Naive thymus-derived CD4-positive, alpha-beta T cell (primary cell): ENCODE measurements at places on chromosomes 1 and 21. TPM values are rescaled to one million over a fixed set of nuclear protein-coding genes. Genes with fewer than 3 reads are reported as not detected.

DNA sequence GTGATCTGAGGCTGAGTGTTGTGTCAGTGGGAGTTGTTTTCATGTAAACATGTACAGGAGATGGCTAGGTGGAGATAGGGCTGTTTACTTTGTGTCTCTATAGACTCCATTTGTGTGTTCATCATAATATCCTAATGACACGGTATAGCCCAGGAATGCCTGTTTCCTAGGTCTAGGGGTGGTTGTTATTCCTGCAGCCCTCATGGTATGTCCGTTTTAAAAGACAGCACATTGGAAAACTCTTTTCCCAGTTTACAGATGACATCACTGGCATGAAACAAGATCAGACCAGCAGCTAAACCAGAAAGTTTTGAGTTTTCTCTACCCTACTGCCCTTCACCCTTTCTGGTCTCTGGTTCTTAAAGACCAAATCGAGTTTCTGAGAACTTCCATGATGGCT, 227.3 kb upstream of the TMEM51 start:
- DNase-seq: no peak

DNA sequence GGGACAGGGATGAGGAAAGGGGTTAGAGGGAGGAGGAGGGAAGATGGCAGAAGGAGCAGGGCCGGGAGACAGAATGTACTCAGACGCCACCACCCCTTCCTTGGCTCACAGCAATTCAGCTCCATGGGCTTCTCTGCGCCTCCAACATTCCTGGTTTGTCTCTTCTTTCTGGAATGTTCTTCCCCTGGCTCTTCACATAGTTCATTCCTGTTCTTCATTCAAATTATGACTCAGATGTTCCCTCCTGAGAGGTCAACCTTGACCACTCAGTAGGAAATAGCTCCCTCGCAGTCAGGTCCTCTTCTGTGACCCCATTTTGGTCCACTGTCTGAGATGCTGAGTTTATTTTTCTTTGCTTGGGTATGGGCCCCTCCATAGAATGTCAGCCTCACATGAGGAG, 203.2 kb downstream of the C1orf94 start:
- DNase-seq: no peak

DNA sequence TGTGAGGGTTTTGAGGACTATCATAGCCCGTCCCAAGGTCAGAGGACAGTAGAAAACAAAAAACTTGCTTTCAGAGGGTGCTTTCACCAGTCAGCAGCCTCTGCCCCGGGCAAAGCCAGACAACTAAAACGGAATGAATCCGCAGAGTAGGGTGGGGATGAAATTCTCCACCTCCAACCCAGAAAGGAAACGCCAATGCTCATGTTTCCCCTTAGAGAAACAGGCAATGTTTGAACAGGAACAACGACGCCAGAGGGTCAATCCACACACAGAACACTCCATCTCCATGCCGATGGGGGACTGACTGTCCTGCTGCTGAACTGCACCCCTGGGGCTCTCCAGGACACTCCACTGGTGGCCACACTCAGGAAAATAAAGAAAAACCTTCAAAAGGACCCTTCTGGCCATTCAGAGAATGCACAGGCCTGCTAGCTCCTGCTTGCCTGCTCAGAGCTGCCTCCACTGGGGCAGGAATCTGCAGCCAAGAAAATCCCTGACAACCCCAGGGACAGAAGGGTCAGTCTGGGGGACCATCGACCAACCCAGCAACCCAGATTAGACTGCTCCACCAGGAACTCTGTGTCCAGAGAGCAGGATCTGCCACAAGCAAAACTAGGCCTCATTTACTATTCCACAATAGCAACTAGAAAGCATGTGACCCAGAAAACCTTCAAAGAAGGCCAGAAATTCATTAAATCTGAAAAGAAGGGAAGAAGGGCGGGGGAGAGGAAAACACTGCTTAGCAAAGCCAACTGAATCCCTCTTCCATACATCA, 116.0 kb downstream of the TOMM20 start:
- no peak for DNase-seq

Gene MAB21L3
- not detected for polyA plus RNA-seq

- DNase-seq: no peak
Measured at GRCh38 chr1:22075718-22076117, 23.2 kb downstream of the CDC42 start.

Gene RHD
- 0.15 TPM for polyA plus RNA-seq

Gene KRTAP10-10
- polyA plus RNA-seq: not detected

DNA sequence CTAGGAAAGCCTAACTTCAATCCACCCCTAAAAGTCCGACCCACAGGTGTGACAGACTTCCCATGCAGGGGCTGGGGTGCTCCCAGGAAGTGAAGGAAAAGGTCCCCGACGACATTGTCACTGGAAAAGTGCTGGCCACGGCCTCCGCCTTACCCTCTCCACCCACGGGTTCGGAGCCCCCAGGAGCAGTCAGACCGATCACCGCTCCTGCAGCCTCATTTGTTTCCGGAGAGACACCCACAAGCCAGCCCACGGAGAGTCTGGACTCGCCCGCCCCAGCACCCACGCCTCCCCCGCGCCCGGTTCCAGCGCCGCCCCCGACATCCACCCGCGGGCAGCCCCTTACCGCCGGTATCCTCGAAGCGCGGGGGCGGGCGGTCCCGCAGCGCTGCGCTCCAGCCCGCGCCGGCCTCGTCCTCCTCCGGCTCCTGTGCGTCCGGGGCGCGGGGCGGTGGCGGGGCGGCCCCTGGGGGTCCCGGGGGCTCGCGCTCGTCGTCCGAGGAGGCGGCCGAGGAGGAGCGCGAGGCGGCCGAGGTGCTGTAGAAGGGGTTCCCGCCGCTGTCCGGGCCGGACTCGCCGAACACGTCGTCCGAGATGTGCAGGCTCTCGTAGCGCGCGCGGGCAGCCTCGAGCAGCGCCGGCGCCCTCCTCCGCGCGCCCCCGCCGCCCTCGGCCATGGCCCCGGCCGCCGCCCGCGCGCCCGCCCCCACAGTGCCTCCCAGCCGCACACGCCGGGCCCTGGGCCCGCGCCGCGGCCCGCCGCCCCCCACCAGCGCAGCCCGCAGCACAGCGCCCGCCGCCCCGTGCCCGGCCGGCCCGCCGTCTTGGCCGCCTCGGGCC, 660 bp downstream of the PGBD5 start:
- DNase-seq: no peak

DNA sequence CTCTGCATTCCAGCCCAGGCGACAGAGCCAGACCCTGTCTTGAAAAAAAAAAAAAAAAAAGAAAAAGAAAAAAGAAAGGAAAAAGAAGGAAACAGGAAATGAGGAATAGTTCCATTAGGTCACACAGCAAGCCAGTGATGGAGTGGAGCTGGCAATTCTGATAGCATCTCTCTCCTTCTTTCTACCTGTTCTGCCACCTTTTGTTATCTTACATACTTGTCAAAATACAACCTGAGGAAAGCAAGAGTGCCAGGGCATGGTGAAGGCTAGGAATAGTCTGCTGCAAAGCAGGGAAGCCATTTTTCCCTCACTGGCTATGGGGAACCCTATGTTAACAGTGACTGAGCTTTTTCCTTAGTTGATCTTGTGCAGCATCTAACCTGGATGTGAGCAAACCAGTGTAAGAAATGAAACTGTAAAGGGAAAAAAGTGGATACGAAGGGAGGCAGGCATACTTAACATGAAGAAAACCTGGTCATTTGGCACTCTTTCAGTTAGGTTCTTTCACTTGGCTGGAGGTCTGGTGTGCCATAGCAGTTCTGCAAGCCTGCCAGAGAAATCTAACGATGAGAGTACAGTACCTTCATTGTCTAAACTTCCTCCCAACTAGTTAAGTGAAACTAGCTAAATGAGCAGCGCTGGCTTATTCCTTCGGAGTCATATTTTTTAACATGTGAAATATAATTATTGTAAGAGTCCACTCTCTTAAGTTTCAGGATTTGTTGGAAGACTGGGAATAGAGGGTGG, 17.9 kb upstream of the THEM5 start:
- DNase-seq: no peak

DNA sequence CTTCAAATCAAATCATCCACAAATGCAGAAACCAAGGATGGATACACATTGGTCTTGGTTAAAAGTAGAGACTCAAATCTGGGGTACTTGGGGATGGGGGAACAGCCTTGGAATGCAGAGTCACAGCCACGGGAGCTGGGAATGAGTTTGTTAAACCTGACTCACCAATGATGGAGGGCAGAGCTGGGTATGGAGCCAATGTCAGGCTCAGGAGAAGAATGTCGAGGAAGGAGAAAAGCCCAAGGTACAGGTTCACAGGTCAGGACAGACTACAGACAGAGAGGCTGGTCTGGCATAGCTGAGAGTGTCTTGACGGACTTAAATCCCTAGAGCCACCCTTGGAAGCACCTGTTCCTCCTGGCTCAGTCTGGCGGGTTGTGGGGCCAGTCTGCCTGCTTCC, 237.6 kb downstream of the NTNG1 start:
- DNase-seq: no peak
